ENCODE measurements at places on chromosomes 12 and 14.

- DNase-seq: no peak
Measured at GRCh38 chr12:31206038-31206670, 119.8 kb downstream of the SINHCAF start.

GRCh38 chr14:63632932-63633514 lies 8.6 kb downstream of the WDR89 start:
- peak; percentile 15 for DNase-seq

- DNase-seq: peak; percentile 24
Measured at GRCh38 chr14:25237845-25238244, 187.9 kb upstream of the STXBP6 start.

DNA sequence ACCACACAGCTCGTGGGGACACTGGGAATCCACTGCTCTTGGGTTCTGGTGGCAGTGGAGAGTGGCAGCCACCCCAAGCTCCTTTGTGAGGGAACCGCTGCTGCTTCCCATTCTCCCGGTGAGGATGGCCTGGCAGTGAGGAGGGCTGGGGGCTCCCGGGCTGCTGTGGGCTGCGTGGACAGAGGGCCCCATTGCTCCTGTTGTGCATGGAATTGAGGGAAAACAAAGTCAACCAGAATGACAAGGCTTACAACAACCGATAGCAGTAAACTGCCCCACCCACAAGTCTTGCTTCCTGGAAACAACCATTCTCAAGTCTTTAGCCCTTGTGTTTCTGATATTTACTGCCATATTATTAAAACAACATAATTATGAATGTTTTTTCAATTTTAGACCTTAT lies 32.1 kb downstream of the TMTC1 start:
- DNase-seq: no peak

GRCh38 chr12:7034464-7034863 lies 16.2 kb upstream of the LPCAT3 start:
- DNase-seq: no peak

- no peak for DNase-seq
Measured at GRCh38 chr12:66708704-66709456, 30.0 kb upstream of the GRIP1 start.
